ENCODE measurements at places on chromosomes 16 and 17. TPM values are rescaled to one million over a fixed set of nuclear protein-coding genes. Genes with fewer than 3 reads are reported as not detected.

The CLEC18B gene
- total RNA-seq = not detected

DNA sequence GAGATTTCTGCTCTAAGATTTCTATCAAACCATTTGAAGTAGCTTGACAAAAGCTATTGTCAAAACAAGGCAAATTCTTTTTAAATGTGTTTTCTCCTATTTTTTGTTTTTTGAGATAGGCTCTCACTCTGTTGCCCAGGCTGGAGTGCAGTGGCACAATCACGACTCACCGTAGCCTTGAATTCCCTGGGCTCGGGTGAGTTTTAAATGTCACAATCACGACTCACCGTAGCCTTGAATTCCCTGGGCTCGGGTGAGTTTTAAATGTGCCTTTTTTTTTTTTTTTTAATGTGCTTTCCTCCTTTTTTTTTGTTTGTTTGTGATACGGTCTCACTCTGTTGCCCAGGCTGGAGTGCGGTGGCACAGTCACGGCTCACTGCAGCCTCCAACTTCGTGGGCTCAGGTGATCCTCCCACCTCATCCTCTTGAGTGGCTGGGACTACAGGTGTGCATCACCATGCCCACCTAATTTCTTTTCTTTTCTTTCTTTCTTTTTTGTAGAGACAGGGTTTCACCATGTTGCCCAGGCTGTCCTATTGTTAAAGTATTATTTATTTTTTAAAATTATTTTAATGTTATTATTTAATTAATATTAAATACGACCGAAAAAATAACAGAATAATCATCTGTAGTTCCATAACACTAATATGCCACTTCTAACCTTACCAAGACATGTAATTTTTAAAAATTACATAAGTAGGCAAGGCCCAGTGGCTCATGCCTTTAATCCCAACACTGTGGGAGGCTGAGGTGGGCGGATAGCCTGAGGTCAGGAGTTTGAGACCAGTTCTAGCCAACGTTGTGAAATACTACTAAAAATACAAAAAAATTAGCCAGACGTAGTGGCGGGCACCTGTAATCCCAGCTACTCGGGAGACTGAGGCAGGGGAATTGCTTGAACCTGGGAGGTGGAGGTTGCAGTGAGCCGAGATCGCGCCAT, 69.7 kb upstream of the FA2H start:
- no peak overlapping the region for H3K4me3 ChIP-seq
- no peak overlapping the region for H3K27ac ChIP-seq
- no peaks in the 10 kb centered on the region for H3K4me1 ChIP-seq
- no peak for DNase-seq
- H3K27me3 ChIP-seq = no peaks in the 10 kb centered on the region

DNA sequence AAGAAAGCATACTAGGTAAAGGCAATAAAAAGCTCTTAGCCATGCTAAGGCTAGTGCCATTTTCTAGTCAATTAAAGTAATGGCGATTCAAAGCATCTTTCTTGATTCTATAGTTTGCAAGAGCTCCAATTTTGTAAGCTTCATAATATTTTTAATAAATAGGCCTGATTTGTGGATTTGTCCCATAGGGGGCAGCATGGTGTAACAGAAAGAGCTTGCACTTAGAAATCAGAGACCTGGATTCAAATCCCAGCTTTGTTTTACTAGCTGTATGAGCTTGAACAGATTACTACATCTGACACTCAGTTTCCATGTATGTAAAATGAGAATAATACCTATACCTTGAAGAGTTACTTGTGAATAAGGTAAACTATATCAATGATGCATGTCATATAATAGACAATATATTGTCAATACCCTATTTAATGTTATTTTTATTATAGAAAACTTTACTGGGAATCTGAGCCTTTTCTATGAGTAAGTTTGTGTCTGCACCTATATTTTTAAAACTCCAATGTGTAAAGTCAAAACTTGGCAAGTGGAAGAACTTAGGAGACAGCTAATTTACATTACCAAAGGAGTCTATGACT, 93.6 kb upstream of the NOG start:
- no peaks in the 10 kb centered on the region for H3K4me1 ChIP-seq
- H3K4me3 ChIP-seq = no peak overlapping the region
- no peak for DNase-seq
- H3K27ac ChIP-seq = no peak overlapping the region

DNA sequence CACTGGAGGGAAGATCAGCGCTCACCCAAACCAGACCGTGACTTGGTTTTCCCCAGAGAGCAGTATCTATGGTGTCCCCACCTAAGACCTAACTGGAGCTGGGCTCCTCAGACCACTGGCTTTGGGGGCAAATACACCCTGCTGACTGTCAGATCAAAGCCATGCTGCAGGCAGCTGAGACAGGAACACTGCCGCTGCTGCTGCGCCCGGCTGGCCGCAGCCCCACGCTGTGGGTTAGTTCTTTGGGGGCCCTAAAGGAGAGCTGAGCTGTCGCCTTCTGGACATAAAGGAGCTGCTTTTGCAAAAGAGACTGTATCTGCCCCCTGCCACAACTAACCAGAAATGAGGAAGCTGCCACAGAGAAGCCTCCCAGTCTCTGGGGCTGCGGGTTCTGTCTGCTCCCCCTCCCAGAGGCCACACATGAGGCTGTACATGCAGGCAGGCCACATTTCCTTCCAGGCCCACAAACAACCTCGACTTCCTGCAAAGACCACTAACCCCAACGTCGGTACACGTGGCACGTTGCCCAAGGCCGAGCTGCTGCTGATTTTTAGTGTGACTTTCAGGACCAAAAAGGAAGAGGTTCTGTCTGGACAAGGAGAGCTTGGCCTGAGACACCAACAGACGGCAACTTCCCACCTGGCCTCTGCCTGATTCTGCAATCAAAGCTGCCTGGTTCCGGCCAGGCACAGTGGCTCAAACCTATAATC, 18.2 kb upstream of the ABR start:
- H3K4me3 ChIP-seq = no peak overlapping the region
- peak overlapping the region; percentile 57 for H3K27ac ChIP-seq
- H3K36me3 ChIP-seq = no peaks in the 10 kb centered on the region
- no peaks in the 10 kb centered on the region for H3K27me3 ChIP-seq

DNA sequence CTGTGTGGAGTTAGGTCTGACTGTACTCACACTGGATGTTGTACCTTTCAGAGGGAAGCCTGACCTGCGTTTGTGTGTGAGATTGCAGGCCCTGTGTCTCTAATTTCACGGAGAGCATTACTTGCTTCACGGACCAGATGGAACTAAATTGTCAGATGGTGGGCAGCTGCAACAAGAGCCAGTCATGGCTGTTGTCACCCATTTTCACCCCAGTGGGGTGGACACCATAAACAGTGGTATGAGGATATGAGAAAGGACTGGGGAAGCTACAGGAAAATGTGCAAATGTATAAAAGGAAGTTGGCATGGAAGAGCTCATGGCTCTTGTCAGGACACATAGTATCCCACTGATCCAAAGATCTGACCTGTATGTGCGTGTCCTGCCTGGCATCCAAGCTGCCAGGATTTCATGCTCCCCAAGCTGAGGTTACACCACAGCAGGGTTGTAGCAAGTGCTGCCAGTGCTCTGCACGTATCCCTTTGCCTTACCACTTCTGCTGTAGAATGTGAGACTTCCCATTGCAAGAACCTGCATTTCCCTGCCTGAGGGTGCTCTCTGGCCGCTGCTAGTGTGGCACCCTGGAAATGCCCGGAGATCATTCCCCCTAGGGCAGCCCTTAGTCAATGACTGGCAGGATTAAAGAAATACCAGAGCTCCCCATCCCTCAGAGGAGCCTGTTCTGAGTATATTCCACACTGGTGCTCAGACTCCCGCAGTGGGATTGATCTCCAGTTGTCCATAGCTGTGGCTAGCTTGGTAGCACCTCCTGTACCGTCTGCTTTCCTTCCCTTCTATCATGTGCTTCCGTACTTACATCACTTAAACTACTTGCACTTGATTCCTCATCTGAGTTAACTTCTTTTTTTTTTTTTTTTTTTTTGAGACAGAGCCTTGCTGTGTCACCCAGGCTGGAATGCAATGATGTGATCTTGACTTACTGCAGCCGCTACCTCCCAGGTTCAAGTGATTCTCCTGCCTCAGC, 70.4 kb upstream of the TANC2 start:
- H3K4me3 ChIP-seq = no peak overlapping the region
- H3K27me3 ChIP-seq = no peaks in the 10 kb centered on the region
- peaks cover 17% of the 10 kb centered on the region for H3K4me1 ChIP-seq
- no peaks in the 10 kb centered on the region for H3K36me3 ChIP-seq
- DNase-seq = no peak

DNA sequence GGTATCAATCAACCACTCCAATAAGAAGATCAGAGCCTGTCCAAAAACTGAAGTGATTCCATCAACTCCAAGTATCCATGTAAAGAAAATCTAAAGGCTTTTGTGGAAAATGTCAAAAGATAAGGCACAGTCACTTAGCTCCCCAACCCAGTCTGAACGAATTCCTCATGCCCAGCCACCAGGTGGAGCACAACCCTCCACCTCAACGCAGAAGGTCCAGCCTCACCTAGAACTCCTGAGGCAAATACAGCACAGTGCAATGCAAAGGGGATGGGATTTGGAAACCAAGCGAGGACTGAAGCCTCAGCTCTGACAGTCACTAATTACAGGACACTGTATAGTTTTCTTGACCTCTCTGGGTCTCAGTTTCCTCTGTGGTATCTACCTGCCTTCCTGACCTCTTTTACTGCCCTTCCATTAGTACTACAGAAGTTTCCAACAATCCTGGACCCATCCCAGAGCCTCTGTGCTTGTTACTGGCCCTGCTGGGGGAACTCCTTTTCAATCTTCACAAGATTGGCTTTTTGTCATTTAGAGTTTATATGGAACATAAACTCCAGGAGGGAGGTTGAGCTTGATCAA, 2.0 kb downstream of the NCBP3 start:
- DNase-seq = no peak
- H3K27me3 ChIP-seq = no peaks in the 10 kb centered on the region
- H3K36me3 ChIP-seq = peaks cover 40% of the 10 kb centered on the region
- no peak overlapping the region for H3K4me3 ChIP-seq
- H3K4me1 ChIP-seq = peaks cover 23% of the 10 kb centered on the region

The PIMREG gene
- not detected for total RNA-seq

GRCh38 chr17:56640116-56640515, 46.6 kb downstream of the NOG start:
- no peak for DNase-seq
- no peak overlapping the region for H3K27ac ChIP-seq
- no peaks in the 10 kb centered on the region for H3K36me3 ChIP-seq

GRCh38 chr17:79393358-79394052, 217.3 kb downstream of the RBFOX3 start:
- H3K27me3 ChIP-seq = no peaks in the 10 kb centered on the region
- peaks cover 7% of the 10 kb centered on the region for H3K4me1 ChIP-seq
- H3K27ac ChIP-seq = no peak overlapping the region
- DNase-seq = peak; percentile 95

The SRRM2 gene
- total RNA-seq = 126 TPM

The GGT6 gene
- total RNA-seq = not detected

The OR1A1 gene
- total RNA-seq = not detected

- H3K4me3 ChIP-seq = no peak overlapping the region
- DNase-seq = no peak
- peak overlapping the region; percentile 97 for H3K27ac ChIP-seq
- peaks cover 46% of the 10 kb centered on the region for H3K4me1 ChIP-seq
- no peaks in the 10 kb centered on the region for H3K36me3 ChIP-seq
- no peaks in the 10 kb centered on the region for H3K27me3 ChIP-seq
These were observed 5.3 kb downstream of the KDM6B start for GRCh38 chr17:7839190-7839875.

DNA sequence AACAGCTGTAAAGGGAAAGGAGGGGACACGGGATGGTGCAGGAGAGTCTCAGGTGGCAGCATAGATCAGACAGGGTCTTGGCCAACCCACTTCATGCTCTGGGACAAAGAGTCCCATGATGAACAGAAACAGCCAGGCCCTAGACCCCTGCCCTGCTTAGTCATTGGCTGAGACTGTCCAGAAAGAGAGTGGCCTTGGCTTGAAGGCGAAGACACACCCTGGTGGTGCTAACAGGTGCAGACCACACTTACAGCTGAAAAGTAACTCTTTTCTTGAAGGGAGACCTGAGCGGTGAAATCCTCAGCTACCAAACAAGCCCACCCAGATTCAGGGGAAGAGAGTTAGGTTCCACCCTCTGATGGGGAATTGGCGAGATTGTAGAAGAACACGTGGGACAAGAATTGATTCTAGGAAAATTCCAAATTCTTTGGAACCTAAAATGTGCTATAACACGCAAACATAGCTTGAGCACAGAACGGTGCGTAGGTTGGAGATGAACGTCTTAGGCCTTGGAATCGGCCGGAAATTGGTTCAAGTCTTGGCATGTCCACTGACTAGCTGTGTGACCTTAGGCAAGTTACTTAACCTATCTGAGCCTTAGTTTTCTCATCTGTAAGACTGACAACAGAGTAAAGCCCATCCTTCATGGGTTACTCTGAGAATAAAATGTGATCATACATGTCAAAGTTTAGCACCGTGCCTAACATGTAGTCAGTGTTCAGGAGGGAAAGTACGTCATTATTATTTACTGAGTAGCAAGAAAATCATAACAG, 12.5 kb upstream of the MLYCD start:
- H3K27me3 ChIP-seq = no peaks in the 10 kb centered on the region
- no peak for DNase-seq
- H3K36me3 ChIP-seq = no peaks in the 10 kb centered on the region

DNA sequence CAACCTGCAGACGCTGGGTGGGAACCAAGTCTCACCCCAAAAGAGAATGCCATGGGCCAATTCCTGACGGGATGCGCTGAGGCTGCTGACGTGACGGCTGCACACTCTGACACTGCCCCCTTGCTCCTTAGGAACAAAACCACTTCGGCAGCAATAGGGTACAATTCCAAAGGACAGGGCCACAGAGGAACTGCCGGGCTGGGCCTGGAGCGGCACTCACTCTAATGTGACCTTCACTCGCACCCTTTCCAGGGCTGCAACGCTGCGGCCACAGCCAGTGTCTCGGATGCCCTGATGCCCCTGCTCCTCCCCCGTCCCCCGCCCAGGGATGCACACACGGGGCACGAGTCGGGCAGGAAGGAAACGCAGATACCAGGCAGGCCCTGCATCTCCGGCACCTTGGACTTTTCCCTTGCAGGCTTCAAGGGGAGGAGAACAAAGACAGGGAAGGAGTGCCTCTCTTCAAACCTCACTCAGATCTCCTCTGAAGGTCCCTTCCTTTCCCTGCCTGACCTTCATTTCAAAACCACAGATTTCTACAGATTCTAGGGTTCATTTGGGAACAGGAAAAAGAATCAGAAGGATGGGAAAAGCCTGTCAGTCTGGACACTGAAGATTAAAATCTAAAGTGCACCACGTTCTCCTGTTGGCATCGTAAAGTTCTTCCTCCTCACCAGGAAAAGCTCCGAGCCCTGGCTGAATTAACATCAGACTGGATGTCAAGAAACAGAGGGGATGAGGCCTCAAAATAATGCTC, 2.3 kb downstream of the PITPNA start:
- H3K4me3 ChIP-seq = no peak overlapping the region
- peaks cover 75% of the 10 kb centered on the region for H3K4me1 ChIP-seq
- no peaks in the 10 kb centered on the region for H3K27me3 ChIP-seq
- no peak for DNase-seq

Data from esophagus muscularis mucosa (tissue), 4 donors.